ENCODE measurements at places on chromosomes 3 and 15.

DNA sequence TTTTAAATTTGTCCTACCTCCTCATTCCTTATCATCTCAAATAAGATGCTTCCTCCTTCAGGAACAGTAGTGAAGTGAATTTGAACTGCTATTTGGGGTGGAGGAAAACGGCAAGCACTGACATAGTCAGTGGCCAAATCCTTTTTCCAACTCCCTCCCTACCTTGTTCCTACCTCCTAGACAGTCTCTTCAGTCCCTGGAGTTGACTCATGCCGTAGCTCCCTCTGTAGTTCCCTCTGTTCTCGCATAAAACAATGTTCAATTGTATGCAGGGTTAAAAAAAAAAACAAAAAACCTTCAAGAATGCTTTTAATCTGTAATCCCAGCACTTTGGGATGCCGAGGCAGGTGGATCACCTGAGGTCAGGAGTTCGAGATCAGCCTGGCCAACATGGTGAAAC lies 1.4 kb downstream of the UBR1 start:
- DNase-seq = no peak

- DNase-seq = no peak
Measured at GRCh38 chr3:149227591-149228268, 6.1 kb upstream of the CP start.

GRCh38 chr3:46750555-46751038 lies 32.9 kb upstream of the PRSS50 start:
- DNase-seq = no peak

- no peak for DNase-seq
Measured at GRCh38 chr15:78103406-78104118, 11.2 kb downstream of the SH2D7 start.

DNA sequence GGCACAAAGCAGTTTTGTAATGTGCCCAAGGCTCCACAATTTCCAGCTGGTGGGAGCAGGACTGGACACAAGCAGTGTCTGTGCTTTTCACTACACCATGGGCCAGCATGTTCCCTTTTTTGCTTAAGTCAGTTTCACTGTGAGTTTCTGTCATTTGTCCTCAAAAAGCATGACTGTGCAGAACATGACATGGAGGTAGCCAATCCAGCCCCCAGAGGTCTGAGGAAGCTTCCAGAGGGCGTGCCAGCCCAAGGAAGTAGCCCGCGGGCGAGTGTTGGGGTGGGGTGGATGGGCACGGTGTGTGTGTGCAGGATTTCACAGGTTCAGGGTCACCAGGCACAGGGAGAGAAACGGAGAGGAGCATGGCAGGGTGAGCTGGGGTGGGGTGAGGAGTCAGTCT lies 8.0 kb upstream of the EEFSEC start:
- DNase-seq = no peak

- no peak for DNase-seq
Measured at GRCh38 chr3:109396806-109397205, 59.5 kb upstream of the DPPA4 start.

GRCh38 chr15:100256101-100256969 lies 85.4 kb downstream of the ADAMTS17 start:
- no peak for DNase-seq

DNA sequence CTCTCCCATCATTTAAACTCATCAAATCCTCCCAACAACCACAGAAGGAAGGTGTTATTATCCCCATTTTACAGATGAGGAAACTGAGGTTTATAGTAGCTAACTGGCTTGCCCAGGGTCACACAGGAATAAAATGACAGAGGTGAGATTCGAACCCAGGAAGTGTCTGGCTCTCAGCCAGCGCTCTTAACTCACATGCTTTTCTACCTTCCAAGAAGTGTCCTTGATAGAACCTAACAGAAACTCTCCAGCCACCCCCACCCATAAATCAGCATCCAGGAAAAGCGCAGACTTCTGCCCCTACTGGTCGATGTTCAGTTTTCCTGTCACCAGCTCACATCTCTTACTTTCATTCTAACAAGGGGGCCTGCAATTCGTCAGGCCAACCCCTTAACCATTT lies 51.7 kb downstream of the SPATA12 start:
- no peak for DNase-seq

DNA sequence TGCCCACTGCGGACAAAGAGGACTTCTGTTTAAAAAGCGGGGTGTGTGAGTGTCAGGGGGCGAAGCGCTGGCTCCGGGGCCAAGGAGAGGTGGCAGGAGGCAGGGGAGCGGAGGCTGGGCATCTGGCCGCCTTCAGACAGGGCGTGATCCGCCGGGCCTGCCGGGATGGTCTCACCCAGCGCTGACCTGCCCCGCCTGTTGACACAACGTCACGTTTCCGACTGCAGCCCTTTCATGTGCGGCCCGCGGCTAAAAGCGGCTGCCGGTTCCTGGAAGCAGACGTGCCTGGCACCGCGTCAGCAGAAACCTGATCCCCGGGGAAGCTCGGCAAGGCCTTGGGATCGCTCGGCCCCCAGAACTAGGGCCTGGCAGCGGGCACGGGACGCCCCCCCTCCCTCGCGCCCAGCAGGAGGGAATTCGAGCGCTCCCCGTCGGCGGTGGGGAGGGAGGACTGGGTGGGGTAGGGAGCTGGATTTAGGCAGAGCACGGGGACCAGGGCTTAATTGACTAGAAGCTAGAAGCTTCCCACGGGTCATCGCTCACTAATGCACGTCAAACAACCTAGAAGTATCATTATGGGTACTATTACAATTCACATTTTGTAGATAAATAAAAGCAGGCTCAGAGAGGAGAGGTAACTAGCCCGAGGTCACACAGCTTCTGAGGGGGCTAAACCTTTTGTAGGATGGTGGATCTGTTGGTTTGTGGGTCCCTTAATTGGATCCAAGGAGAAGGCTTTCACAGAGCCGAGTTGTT lies 7.7 kb downstream of the BHLHE40 start:
- DNase-seq = peak; percentile 77

DNA sequence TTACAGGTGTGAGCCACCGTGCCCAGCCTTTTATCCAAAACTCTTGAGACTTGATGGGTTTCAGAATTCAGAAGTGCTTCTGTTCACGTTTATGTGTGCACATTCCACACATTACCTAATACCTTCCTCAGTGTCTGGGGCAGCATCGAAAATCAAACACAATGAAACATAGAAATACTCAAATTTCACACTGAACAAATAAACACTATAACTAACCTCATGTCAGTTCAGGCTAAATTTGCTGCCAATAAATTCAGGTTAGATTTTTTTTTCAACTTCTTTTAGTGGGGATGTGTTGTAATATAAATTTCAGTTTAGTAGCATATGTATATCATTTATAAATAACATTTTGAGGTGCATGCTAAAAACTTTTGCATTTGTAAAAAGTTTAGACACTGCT lies 2.8 kb downstream of the EIF2AK4 start:
- DNase-seq = no peak

- no peak for DNase-seq
Measured at GRCh38 chr3:155646128-155646527, 98.7 kb downstream of the PLCH1 start.

DNA sequence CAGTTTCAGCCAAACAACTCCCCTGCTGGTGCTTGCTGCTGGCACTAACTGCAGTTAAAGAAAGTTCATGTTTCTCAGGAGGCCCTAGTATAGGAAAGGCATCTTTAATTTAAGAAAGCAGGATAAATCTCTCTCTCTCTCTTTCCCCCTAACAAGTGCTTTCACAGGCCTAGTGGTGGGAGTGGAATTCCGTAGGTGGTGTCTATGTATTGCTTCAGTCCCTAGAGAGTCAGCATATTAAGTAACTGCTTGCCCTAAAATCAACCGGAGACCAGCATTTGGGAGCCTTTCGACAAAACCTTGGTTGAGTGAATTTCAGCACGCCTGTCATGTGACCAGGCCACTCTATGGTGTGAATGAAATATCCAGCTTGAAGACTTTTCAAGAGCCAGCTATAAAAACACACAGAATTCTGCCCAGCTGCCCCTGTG lies 169.2 kb upstream of the TGFBR2 start:
- DNase-seq = no peak

DNA sequence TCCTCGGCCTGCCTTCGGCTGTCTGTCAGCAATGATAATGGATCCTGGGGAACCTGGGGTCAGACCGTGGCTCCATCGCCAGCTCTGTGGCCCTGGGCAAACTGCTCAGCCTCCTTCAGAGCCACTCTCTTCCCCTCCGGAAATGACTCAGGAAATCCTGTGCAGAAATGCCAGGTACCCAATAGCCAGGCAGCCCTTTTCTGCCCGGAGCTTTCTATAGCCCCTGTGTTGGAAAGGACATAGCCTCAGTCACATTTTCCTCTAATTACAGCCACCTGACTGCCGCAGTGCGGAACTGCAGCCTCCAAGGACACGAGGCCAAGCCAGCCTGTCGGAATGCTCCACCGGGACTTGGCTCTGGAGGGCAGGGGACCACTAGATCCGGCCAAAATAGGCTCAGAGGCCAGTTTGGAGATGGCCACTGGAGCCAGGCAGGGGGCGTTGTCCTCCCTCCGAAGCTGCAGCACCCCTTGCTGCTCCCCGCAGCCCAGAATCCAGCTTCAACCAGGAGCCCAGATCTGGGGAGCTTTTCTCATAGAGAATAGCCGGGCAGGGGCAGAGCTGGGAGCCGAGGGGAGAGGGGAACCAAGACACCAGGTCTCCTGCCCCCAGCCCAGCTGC lies 11.6 kb upstream of the ZXDC start:
- no peak for DNase-seq

DNA sequence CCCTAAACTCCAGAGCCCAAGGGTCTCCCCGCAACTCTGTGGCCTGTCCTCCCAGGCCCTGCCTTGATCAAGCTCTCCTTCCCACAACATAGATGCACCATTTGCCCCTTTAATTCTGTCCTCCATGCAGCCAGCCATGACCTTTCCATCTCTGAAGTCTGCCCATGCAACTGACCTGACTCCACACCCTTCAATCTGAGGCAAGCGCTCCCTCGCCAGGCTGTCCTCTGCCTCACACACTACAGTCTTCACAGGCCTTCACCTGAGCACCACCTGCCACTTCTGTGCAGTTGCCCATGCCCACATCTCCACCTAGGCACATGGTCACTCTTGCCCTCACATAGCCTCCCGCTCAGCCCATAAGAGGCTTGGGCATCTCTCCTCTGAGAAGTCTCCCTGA lies 244.0 kb downstream of the OCA2 start:
- DNase-seq = no peak

DNA sequence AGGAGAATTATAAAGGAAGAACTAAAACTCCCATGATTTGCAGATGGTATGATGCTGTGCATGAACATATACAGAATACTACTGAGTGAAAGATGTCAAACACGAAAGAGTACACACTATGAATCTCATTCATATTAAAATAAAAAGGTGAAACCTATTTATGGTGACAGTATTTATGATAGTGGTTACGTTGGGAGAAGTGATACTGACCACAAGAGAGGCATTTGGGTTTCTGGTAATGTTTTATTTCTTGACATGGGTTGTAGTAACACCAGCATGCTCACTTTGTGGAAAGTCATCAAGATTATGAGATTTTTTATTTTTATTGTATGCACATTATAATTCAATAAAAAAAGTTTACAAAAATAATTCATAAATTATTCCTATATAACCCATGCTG lies 324.0 kb downstream of the GAP43 start:
- no peak for DNase-seq

GRCh38 chr3:115704661-115705338 lies 81.5 kb downstream of the GAP43 start:
- no peak for DNase-seq

GRCh38 chr3:98433764-98434163 lies 29.2 kb upstream of the OR5K1 start:
- no peak for DNase-seq

DNA sequence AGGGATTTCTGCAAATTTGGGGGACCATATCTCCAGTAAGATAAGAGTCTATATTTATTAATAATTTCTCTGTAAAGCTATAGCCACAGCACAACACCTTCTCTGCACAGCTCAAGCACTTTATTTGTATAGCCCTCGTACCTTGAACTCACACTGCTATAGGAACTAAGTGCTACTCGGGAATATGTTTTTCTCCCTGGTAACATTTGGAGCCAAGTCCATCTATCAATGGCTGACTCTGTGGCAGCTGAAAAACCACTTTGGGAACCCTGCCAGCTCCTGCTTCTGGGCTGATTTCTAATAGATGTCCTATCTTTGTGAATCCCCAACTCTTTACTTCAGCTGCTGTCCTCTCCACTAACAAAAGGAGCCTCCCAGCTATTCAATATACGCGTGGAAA lies 298.5 kb downstream of the GBE1 start:
- peak; percentile 44 for DNase-seq

- DNase-seq = no peak
Measured at GRCh38 chr15:78243058-78243457, 8.7 kb upstream of the ACSBG1 start.

- DNase-seq = peak; percentile 5
Measured at GRCh38 chr3:132380920-132381319, 36.4 kb upstream of the DNAJC13 start.

GRCh38 chr3:134136604-134137003 lies 106.9 kb upstream of the SLCO2A1 start:
- no peak for DNase-seq

GRCh38 chr15:89335298-89336041 lies 846 bp upstream of the POLG start:
- no peak for DNase-seq

- no peak for DNase-seq
Measured at GRCh38 chr3:41301548-41301947, 102.2 kb downstream of the CTNNB1 start.

DNA sequence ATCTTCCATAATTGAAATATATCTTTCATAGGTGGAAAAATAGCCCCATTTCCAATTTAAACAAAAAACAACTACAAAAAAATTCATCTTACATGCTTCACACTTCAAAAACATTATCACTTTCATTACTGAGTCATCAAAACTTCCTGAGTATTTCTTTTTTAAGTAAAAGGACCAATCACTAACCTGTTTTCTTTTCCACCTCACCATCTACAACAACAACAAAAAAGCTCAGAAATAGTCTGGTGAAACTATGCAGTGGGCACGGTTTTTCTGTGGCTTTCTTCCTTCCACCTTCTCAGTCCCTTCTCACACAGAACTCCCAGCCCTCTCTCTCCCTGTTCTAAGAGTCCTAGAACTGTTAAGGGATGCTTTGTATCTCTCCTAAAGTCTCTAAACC lies 20.3 kb upstream of the TNIK start:
- DNase-seq = no peak

- no peak for DNase-seq
Measured at GRCh38 chr15:41495736-41496599, 2.3 kb downstream of the ITPKA start.

GRCh38 chr3:104245261-104245660 lies 1121.4 kb upstream of the ALCAM start:
- no peak for DNase-seq

- no peak for DNase-seq
Measured at GRCh38 chr3:43659250-43659880, 31.4 kb upstream of the ABHD5 start.

DNA sequence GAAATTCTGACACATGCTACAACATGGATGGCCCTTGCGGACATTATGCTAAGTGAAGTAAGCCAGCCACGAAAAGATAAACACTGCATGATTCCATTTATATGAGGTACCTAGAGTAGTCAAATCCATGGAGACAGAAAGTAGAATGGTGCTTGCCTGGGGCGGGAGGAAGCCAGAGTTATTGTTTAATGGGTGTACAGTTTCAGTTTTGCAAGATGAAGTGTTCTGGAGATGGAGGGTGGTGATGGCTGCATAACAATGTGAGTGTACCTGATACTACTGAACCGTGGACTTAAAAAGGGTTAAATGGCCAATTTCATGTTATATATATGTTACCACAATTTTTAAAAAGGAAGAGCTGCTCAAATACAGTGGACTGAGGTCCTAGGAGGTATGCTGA lies 66.9 kb downstream of the SEMA5B start:
- no peak for DNase-seq

Measured in fibroblast of skin of left quadriceps (primary cell).